ENCODE measurements at places on chromosomes 11 and 22.
A peak's percentile ranks its signal among the peaks of the same experiment; 100 is the strongest.

GRCh38 chr11:86497310-86497709 is 122.6 kb downstream of the CCDC81 start:
- no peak for DNase-seq

DNA sequence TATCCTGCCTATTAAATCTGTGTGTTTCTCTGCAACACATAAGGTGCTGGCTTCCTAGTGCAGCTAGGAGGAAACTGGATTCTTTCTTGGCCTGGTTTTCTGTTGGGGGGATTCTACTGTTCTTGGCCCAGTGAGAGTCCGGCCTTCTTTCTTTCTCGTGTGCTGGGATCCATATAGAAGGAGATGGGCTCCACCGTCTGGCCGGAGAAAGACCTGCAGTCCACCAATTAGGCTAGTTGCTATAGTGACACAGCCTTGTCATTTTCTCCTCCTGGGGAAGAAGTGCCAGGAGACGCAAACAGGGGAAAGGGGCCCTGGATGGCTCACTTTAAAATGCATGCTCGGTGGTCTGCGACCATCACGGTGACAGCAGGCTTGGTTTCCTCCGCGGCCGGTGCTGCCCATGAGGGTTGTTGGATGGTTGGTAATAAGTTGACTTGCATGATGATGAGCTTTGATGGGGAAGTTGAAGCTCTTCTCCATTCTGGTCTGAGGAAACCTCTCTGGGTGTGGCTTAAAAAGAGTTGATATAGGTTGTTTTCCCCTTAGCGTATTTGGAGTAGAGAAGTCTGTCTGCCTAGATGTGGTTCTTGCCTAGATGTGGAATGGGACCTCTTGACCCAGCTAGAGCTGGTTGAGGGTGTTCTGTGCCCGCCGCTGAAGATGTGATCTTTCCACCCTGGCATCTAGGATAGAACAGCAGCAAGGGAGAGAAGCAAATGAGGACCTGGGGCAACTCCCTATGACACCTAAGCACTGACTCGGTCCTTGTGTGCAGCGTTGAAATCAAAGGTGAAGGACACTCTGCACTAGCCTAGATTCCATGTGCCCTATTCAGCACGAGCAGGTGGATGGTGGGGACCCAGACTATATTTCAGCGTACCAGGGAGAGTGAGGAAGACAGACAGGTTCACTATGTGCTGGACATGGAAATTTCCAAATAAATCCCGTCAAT is 1335.0 kb downstream of the BRD1 start:
- DNase-seq, result peak; percentile 95

DNA sequence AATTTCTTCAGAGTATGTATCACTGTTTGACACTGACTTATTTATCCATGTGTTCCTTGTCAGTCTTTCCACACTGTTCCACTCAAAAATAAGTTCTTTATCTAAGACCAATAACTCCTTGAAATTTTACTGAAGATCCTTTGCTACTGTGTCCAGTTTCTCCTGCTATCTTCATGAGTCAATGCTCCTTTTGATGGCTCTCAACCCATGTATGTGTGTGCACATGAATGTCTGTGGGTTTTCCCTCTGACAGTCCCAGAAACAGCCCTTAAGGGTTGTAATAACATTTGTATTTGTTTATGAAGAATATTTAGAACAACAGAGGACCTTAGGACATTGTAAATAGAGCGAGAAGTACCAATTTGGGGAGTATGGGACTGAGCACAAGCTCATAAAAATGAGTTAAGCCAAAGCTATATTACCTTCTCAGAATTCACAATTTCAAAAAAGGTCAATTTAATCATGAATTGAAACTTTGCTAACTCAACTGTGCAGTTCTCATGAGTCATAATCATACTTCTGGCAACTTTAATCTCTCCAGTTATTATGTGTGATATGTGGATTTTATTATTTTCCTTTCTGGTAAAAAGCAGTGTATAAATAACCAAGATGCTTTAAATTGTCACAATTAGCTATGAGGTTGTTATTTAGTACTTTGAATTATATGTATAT is 533.6 kb downstream of the CNTN5 start:
- no peak for DNase-seq

- no peak for DNase-seq
Observed at GRCh38 chr11:83312430-83312829, 26.3 kb upstream of the CCDC90B start.

- DNase-seq, result no peak
Observed at GRCh38 chr22:47019012-47019790, 256.8 kb downstream of the TBC1D22A start.
